ENCODE measurements at places on chromosomes 7 and 10.

DNA sequence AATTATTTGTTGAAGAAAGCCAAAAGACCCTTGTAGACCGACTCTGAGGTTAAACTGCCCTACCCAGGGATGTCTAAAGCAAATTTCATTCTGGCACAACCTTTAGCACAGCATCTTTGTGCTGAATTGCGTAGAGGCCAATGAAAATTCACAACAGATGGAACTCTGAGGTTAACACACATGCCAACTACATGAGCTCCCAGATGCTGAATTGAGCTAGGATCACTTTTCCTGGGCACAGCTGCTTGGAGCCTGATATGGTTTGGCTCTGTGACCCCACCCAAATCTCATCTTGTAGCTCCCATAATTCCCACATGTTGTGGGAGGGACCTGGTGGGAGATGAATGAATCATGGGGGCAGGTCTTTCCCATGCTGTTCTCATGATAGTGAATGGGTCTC is 158.0 kb upstream of the PTN start:
- no peak for DNase-seq

DNA sequence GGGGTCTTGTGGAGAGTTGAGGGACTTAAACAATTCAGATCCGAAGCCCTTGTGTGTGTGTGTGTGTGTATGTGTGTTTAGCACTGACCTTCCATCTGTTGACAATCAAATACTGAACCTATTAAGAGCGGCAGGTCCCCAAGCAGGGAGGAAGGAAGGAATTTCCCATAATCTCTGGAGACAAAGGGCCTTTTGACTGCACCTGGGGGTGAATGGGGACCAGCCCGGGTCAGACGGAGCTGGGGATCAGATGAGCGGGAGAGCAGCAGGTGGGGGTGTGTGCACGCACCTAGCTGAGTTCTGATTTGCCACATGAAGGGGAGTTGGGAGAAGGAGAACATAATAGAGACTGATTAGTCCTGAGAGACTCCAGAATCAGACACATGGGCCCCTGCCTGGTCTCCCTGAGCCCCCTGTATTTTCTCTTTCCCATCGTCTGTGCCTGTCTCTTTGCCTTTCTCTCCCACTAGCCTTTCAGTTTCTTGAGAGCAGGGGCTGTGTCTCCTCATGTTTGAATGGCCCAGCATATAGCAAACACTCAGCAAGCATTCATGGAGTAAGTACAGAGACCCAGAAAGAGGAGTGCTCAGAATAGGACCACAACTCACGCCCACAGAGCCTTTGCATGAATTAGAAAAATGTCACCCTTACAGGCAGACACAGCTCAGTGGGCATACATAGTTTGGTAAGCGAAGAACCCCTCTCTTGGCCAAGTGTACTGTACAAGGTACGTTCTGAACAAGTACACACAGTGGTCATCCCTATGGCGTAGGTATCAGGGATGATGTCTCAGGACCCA is 288.3 kb upstream of the HABP2 start:
- no peak for DNase-seq

- no peak for DNase-seq
These were observed 41.8 kb upstream of the C10orf71 start for GRCh38 chr10:49257154-49257553.

GRCh38 chr7:126040114-126041045 is 1110.8 kb upstream of the POT1 start:
- DNase-seq = no peak

- DNase-seq = no peak
These were observed 23.0 kb downstream of the AMZ1 start for GRCh38 chr7:2710901-2711551.

GRCh38 chr10:21518149-21518640 is 7.3 kb downstream of the SKIDA1 start:
- no peak for DNase-seq

- no peak for DNase-seq
These were observed 28.6 kb upstream of the SAR1A start for GRCh38 chr10:70198696-70199466.

GRCh38 chr7:117158941-117159697 is 163.7 kb downstream of the WNT2 start:
- no peak for DNase-seq

- no peak for DNase-seq
These were observed 32.4 kb downstream of the WAPL start for GRCh38 chr10:86489071-86489810.

GRCh38 chr10:93876381-93876780 is 17.4 kb upstream of the SLC35G1 start:
- DNase-seq = no peak

GRCh38 chr10:116408719-116409118 is 18.9 kb upstream of the PNLIPRP3 start:
- no peak for DNase-seq

DNA sequence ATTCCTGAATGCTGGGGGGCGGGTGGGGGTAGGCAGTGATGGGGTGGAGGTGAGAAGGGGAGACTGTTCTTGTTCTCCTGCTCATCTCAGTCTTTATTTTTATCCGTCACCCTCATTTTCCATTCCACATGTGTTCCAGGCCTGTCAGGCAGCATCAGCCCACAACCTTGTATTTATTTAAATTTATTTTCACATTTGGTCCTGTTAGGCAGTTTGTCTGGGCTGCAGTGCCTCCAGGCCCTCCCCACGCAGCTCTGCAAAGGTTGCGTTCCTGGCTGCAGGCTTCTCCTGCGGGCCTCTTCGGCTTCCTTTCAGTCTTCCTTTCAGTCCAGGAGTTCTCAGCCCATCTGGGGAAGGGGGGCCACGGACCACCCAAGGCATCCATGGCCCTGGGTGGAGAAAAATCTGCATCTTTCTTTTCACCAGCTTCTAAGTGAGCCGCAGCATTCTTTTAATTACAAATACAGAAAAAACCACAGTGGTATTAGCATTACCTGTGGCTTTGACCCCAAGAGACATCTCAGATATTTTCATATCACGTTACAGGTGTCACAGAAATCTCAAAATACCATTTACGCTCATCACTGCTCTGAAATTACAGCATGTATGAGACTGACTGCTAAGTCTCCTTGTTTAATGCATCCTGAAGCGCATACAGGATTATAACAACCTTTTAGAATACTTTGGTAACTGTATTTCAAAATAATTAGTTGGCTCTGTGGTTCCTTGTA is 94.0 kb downstream of the C10orf105 start:
- no peak for DNase-seq

DNA sequence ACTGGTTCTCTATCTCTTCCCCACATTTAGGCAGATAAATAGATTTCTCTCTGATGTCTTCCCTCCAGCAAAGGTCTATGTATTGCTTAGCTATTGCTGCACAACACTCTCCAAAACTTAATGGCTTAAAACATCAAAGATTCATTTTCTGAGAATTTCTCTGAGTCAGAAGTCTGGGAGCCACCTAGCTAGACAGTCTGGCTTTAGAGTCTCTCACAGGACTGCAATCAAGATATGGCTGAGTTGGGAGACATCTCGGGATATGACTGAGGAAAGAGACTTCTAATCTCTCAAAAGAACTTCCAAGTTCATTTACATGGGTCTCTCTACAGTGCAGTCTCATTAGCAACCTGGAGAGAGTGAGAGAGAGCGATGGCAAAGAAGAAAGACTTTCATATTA is 553.6 kb upstream of the GHITM start:
- DNase-seq = no peak

GRCh38 chr7:112025556-112025955 is 180.6 kb downstream of the DOCK4 start:
- no peak for DNase-seq

DNA sequence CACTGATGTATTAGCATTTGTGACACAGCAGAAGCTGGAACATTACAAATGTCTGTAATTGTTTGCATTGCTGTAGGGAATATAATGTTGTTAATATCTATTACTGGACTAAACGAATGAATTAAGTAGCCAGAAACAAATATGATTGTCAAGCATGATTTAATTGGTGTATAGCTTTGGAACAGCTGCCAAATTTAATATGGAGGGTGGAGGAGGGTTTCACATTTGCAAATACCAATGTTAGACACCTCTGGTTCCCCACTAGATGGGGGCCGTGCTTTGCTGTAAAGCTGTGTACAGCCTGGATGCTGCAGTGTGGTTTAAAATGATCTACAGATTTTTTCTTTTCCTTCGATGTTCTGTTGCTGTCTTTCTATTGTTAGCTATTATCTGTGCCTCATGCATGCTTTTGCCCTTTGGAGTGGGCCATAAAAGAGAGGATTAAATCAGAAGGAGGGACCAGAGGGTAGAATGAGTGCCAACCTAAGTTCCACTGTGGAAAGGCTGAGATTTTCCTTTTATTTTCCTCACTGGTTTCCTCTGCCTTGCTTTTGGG is 23.1 kb downstream of the DNAJB9 start:
- no peak for DNase-seq

- no peak for DNase-seq
These were observed 122.2 kb upstream of the AMPH start for GRCh38 chr7:38753347-38753746.

- DNase-seq = no peak
These were observed 704.0 kb upstream of the IGFBP3 start for GRCh38 chr7:46625032-46625431.

DNA sequence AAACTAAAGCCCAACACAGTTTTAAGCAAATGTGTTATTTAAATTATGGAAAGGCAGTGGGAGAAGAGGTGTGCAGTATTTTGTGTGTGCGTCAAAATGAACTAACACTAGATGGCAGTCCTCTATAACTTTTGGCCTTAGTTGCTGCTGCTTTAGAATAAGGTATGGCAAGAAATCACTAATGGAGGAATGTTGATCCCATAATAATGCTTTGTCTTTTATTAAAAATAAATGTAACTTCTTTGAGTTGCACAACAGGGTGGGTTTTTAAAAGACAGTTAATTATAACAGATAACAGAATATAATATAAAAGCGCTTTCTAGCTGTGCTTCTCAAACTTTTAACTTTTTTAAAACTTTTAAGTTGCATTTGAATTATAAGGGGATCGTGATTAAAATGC is 56.4 kb downstream of the BBS9 start:
- DNase-seq = no peak

GRCh38 chr7:101243646-101244374 is 1.1 kb downstream of the FIS1 start:
- DNase-seq = no peak

GRCh38 chr7:36615852-36616540 is 108.3 kb downstream of the AOAH start:
- no peak for DNase-seq

GRCh38 chr10:116001976-116002375 is 271.0 kb downstream of the GFRA1 start:
- DNase-seq = no peak

DNA sequence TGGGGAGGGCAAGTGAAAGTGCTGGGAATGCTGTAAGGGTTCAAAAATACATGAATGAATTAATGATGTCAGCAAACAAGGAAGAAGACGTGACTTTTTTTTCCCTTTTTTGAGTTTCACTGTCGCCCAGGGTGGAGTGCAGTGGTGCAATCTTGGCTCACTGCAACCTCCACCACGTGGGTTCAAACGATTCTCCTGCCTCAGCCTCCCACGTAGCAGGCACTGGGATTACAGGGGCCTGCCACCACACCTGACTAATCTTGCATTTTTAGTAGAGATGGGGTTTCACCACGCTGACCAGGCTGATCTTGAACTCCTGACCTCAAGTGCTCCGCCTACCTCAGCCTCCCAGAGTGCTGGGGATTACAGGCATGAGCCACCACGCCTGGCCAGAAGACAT is 30.0 kb downstream of the DENND10 start:
- no peak for DNase-seq

- no peak for DNase-seq
These were observed 8.0 kb downstream of the HGF start for GRCh38 chr7:81761821-81762220.

- no peak for DNase-seq
These were observed 1.6 kb downstream of the GPR22 start for GRCh38 chr7:107471292-107472070.

DNA sequence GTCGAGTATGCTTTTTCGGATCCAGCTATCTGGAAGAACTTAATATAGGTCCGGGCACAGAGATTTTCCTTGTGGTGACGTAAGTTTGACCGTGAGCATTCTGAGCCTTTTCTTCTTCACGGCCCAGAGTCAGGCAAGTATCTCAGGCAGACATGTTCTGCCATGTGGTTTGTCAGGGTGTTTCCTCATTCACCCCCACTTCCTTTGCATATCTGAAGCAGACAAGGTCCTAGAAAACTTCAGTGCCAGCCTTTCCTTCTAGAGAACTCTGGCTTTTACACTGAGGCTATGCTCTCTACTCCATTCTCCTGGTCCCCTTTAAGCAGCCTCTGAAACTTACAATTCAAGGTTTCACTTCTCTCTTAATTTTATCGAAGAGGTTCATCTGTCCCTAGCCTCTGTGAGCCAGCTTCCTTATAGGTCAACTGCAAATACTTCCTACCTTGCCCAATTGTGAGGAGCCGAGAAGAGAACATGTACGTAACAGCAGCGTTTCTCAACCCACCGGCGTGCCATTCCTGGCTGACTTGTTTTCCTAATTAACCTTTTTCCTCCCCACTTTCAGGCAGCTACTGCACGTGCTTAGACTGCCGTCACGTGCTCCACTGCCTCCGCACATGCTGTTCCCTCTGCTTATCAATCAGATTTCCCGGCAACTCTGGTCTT is 47.3 kb downstream of the CDCA7L start:
- DNase-seq = no peak

- no peak for DNase-seq
These were observed 772.4 kb downstream of the GRID1 start for GRCh38 chr10:85594239-85594638.

GRCh38 chr10:96622013-96622787 is 35.4 kb upstream of the TM9SF3 start:
- no peak for DNase-seq

- peak; percentile 13 for DNase-seq
These were observed 16.1 kb upstream of the LAMB4 start for GRCh38 chr7:108146070-108146842.

GRCh38 chr10:3835770-3836169 is 50.8 kb upstream of the KLF6 start:
- no peak for DNase-seq

GRCh38 chr7:47034180-47034579 is 547.7 kb downstream of the TNS3 start:
- no peak for DNase-seq

DNA sequence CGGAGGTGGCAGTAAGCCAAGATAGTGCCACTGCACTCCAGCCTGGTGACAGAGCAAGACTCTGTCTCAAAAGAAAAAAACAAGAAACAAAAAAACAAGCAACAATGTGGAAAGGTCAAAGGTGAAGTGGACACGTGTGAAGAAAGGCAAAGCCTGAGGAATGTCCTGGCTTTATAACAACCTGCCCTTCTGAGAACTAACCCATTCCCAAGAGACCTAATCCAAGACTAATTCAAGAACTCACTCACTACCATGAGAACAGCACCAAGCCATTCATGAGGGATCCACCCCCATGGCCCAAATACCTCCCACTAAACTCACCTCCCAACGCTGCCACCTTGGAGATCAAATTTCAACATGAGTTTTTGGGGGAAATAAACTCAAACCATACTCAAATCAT is 47.5 kb upstream of the KIF5B start:
- DNase-seq = no peak

GRCh38 chr10:91214911-91215310 is 5.6 kb upstream of the PCGF5 start:
- DNase-seq = no peak

- no peak for DNase-seq
These were observed 305.1 kb upstream of the CSTF2T start for GRCh38 chr10:52004342-52004949.

GRCh38 chr7:2084781-2085505 is 147.8 kb downstream of the MAD1L1 start:
- DNase-seq = no peak

GRCh38 chr10:99781734-99782429 is 558 bp upstream of the ABCC2 start:
- DNase-seq = no peak

All from stimulated activated CD4-positive, alpha-beta T cell treated with anti-CD3 and anti-CD28 coated beads, TNF-alpha, amount 100 ng/mL, for 24 hours (primary cell).